ENCODE measurements at places on chromosomes 6 and 20.

DNA sequence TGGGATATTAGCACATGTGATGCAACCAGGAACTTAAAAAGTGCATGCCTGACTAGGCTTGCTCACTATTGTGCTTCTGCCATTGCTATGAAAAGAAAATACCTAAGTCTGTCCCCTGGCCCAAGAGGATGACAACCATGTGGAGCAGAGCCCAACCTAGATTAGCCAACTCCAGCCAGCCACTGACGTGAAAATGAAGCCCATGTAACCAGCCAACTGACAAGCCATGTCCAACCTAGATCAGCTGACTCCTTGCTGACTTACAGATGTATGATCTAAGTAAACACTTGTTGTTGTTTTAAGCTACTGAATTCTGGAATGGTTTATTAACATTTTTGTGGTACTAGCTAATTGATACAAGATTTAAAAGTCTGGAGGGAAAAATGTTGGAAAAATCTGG is 47.5 kb downstream of the PIGU start:
- DNase-seq = no peak

GRCh38 chr6:90393232-90393884 is 96.7 kb upstream of the BACH2 start:
- DNase-seq = no peak

- DNase-seq = no peak
Measured at GRCh38 chr6:104784884-104785283, 74.8 kb downstream of the HACE1 start.

GRCh38 chr6:18359237-18359885 is 27.8 kb upstream of the RNF144B start:
- DNase-seq = no peak

- DNase-seq = no peak
Measured at GRCh38 chr20:11153819-11154218, 480.0 kb upstream of the JAG1 start.

GRCh38 chr6:127950566-127951145 is 49.8 kb upstream of the THEMIS start:
- no peak for DNase-seq

DNA sequence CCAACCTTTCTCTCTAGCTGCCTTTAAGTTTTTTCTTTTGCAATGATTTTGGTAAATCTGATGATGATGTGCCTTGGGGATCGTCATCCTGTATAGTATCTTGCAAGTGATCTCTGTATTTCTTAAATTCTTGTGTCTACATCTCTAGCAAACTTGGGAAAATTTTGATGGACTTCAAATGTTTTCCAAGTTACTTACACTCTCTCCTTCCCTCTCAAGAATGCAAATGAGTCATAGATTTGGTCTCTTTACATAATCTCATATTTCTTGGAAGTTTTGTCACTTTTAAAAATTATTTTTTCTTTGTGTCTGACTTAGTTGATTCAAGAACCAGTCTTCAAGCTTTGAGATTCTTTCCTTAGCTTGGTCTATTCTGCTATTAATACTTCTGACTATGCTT is 176.4 kb downstream of the TBC1D32 start:
- DNase-seq = no peak

GRCh38 chr6:21284166-21284565 is 309.4 kb upstream of the SOX4 start:
- DNase-seq = no peak

DNA sequence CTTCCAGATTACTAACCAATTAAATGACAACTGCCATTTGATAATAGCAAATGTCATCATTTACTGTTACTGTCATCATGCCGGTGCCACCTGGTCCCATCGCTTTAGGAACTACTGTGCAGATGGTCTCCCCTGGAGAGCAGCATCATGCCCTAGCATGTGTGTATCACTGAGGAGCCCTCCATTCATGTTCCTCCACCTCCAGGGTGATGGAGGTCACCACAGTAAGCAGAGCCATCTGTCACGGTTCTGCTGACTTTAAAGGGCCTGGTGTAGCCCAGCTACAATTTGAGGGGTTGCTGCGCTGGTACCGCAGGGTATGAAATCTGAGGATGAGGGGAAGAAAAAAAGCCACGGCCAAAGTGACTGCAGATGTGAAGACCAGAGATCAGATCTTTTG is 118.8 kb upstream of the KCNK16 start:
- no peak for DNase-seq

All from cardiac septum (tissue), 1 donor.